Hematopoietic multipotent progenitor cell (in vitro differentiated cells): ENCODE measurements at places on chromosomes 16 and 17.

GRCh38 chr17:68200689-68201417, 47.0 kb upstream of the AMZ2 start:
- DNase-seq, result no peak

DNA sequence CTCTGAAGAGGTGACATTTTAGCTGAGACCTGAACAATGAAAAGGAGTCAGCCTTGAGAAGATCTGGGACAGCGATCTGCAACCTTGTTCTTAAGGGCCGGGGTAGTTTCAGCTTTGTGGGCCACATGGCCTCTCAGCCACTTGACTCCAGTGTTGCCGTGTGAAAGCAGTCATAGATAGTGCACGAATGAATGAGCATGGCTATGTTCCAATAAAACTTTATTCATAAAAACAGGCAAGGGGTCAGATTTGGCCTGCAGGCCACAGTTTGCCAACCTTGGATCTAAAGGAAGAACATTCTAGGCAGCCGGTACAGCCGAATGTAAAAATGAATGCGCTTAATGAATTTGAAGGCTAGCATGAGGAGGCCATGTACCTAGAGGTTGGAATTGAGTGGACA, 83.5 kb downstream of the ABCC6 start:
- no peak for DNase-seq

DNA sequence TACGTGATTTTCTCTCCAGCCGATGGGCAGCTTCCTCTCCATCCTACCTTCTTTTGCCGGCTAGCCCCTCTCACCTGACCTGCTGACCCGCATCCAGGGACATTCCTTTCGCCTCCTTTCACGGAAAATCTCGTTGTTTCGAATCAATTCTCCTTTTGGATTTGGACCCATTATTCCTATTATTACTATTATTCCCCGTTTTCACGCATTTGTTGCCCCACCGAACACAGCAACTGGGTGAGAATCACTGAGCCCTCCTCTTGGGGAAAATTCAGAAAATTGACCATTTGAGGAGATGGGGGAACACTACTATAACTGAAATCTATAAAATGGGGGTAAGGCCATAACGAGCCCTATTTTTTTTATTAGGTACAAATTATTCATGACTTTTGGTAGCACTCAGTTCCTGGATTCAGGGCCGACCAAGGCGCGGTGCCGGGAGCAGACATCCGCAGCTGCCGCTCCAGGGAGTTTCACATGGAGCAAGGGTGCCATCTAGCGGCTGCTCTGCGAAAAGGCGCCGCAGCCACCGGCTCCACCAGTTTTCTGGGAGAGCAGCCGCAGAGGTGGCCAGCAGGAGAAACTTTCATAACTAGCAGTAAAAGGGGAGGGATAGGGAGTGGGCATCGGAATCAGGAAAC, 3.3 kb upstream of the HOXB8 start:
- peak; percentile 80 for DNase-seq

GRCh38 chr17:75565066-75565465, 22.5 kb upstream of the MYO15B start:
- DNase-seq, result no peak

- DNase-seq, result no peak
Observed at GRCh38 chr17:63295839-63296590, 150.1 kb downstream of the CYB561 start.

DNA sequence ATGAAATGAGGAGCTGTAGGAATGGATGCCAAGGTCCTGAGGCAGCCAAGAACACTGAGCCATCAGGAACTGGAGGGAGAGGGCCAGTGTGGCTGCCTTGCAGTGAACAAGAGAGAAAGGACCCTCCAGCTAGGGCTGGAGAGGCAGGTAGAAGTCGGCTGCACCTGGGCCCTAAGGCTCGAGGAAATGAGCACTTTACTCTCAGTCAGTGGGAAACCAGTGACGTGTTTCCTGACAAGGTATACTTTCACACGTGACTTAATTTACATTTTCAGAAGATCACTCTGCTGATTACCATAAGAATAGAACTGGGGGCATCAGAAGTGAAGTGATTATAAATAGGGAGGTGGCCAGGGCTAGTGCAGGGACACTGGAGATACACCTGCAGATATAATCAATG, 115.2 kb downstream of the C17orf67 start:
- no peak for DNase-seq

- DNase-seq, result no peak
Observed at GRCh38 chr16:78718141-78718540, 618.7 kb downstream of the WWOX start.

DNA sequence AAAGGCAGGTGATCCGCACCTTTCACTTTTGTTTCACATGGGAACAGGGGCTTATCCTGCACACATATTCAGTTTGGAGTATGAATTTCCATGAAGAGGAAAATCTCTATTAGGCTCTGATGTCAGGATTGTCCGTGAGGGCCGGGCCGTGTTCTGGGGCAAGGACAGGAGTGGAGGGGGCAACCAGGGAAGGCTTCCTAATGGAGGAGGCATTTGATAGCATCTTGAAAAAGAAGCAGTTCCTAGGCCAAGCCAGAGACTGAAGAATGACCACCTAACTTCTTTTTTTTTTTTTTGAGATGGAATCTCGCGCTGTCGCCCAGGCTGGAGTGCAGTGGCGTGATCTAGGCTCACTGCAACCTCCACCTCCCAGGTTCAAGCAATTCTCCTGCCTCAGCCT, 174.2 kb downstream of the SEC14L1 start:
- no peak for DNase-seq

GRCh38 chr16:11796227-11797165, 562 bp downstream of the ZC3H7A start:
- peak; percentile 24 for DNase-seq

- no peak for DNase-seq
Observed at GRCh38 chr17:1985686-1986085, 39.4 kb downstream of the RTN4RL1 start.

- peak; percentile 86 for DNase-seq
Observed at GRCh38 chr16:66483689-66484452, 56.8 kb downstream of the BEAN1 start.

GRCh38 chr16:3832668-3833067, 47.8 kb downstream of the CREBBP start:
- peak; percentile 21 for DNase-seq

- no peak for DNase-seq
Observed at GRCh38 chr17:80307994-80308691, 47.5 kb downstream of the RNF213 start.

GRCh38 chr17:57468932-57469775, 212.8 kb downstream of the MSI2 start:
- DNase-seq, result no peak

GRCh38 chr17:44075598-44076293, 5.2 kb downstream of the G6PC3 start:
- DNase-seq, result no peak

DNA sequence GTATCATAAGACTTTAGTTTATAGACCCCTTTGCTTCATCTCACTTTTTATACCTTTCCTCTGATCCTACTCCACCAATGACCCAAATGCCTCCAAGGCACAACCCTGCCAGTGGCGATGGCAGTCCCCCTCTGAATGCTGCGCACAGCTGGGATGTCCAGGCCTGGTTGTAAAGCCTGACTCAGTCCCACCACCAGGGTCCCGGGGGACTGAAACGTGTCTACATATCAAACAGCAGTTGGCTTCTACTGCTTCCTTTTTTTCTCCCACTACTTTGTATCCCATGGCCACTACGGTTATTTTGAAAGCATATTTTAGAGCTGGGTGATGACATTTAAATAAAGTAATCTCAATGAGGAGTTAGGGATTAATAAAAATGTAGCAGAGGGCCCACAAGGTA, 329.8 kb upstream of the PSMD7 start:
- DNase-seq, result no peak

- no peak for DNase-seq
Observed at GRCh38 chr16:85335584-85336491, 223.6 kb upstream of the CIBAR2 start.

DNA sequence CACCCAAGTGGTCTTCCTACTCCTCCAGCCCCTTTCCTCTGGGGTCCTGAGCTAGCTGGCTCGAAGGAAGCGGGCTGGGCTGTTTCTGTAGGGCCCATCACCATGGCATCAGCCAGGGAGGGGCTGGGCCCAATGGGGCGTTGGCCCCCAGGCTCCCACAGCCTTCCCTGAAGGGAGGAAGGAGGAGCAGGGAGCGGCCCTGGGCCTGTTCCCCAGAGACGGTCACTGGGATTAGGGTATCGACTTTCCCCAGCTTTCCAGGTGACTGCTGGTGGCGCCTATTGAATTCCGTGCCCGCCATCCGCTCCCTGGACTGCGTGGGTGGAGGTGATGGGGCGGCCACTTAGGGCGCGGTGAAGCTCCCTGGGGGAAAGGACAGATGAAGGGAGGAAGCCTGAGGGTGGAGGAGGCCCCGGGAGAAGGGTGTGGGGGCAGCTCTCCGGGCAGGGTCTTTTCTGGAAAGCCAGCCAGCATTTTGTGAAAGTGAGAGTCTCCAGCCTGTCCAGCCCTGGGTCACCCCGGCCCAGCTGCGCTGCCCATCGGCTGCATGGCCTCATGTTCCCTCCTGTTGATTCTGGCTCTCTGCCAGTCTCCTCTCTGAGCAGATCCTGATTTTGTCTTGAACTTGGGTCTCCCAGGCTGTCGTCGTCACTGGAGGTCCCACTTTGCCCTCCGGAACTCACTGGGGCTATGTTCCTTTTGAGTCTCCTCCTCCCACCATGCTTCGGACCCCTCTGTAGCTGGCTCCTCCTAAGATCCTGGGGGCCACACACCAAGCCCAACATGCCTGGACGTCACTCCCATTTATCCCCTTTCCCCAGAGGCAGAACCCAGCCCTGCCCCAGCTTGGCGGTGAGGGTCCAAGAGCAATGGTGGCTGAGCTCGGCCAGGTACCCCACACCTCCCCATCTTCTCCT, 9.8 kb downstream of the NHERF1 start:
- no peak for DNase-seq

DNA sequence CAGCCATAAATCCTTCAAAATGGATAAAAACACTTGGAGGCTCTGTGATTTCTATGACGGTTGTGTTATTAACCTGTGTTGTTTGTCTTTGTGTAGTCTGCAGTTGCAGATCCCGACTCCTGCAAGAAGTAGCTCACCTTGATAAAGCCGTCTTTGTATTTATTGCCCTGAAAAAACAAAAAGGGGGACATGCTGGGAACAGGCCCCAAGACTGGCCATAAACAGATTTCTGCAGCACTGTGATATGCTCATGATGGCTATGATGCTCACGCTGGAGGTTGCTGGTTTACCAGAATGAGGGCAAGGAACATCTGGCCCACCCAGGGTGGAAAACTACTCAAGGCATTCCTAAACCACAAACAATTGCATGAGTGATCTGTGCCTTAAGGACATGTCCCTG, 71.0 kb downstream of the LGALS9 start:
- no peak for DNase-seq

- no peak for DNase-seq
Observed at GRCh38 chr16:59463776-59464175, 729.7 kb upstream of the GOT2 start.

DNA sequence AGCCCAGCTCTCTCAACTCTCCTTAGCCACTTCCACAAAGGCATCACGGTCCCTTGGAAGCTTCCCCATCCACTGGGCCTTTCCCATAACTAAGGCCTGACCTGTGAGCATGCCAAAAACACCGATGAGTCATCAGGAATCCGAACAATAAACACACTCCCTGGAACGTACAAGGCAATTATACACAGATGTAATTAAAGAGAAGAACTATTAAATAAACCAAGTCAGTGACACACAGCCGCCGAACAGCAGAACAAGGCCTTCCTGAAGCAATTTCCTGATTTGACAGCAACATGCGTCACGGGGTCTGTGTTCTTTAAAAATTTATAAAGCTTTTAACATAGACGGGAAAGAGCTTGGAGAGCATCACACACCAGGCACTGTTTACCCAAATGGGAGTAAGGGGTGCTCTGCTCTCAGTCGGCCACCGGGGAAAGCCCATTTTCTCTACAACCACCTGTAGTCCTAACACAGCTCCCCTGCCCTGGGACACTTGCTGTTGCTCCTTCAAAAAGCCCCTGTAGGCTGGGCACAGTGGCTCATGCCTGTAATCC, 29.4 kb downstream of the COG7 start:
- DNase-seq, result no peak

DNA sequence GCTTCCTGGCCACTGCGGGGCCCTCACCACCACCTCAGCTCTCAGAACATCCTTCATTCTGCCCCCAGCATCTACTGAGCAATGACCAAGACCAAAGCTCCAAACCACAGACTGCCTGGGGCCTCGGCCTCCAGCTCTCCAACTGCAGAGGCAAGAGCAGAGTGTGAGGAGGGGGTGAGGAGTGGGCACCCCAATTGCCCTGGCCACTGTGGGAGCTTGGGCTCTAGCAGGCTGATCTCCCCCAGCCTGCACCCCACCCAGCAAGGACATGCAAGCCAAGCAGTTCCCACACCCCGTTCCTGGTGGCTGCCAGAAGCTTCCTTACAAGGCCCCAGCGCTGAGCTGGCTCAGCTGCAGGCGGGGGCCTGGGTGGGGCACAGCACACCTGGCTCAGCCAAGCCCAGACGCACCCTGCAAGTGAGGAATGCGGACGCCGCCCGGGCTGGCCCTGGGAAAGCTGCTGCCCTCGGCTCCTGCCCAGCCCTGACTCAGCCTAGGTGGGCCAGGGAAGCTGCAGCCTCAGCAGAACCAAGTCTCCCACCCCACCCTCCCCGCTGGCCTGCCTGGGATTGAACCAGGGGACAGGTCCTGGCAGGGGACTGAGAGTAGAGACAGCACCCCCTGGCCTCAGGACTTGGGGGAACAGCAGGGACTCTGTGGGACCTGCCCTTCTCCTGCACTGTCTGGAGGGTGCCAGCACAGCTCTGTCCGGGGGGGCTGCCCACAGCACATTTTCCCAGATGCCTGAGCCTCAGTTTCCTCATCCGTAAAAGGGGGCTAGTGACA, 29.7 kb upstream of the KRT17 start:
- DNase-seq, result no peak

DNA sequence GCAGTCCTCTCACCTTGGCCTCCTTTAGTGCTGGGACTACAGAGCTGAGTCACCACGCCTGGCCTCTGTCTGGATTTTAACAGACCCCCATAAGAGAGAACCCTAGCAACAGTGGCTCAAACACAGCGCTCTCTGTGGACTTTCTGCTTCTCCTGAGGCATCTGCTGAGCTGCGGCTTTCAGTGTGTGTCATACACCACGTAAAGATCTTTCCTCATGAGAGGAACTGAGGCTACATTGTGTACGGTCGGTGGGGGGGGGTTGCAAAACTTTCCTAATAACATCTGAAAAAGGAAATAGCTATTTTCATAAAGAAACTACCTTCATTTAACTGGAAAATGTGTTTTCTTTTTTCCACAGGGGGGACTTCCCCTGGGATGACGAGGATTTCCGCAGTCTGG, 32.9 kb downstream of the DEF8 start:
- no peak for DNase-seq

DNA sequence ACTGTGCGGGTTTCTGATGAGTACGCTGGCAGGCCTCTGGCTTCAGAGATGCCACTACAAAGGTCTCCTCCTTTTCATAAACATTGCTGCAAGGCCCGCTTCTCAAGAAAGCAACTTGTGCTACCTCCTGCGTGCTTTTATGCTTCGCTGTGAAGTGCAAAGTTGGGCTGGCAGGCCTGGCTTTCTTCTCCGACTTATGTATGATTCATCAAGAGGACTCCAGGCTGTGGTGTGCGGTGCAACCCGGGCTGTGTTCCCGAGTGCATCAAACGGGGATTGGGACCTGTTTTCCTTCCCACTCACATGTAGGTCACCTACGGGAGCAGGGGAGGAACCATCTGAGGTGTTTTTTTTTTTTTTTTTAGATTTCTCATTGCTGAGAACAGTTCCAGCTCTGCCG, 534.1 kb downstream of the WWOX start:
- no peak for DNase-seq
